ENCODE measurements at places on chromosomes 12 and 14. TPM values are rescaled to one million over a fixed set of nuclear protein-coding genes. Genes with fewer than 3 reads are reported as not detected.

GRCh38 chr12:22722081-22722480 is 97.1 kb downstream of the ETNK1 start:
- DNase-seq = no peak

GRCh38 chr14:102089621-102090343 is 2.9 kb upstream of the HSP90AA1 start:
- no peak for DNase-seq

DNA sequence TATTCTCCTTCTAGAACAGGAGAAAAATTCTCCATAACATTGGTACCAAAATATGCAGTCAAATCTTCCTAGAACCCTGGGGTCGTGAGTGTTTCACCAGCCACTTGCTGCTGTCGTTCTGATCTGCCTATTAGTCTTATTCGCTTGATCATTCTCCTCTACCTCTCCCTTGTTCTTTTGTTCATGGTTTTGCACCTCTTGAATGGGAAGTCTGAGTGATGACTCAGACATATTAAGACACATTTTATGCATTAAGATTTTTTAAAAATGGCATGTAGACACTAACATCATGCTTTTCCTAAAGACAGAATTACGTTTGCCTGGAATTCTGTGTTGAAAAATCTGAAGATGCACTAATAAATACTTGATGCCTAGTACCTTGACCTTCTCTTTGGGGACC is 159.2 kb upstream of the LRIG3 start:
- DNase-seq = no peak

GRCh38 chr14:96038558-96038919 is 623 bp upstream of the C14orf132 start:
- no peak for DNase-seq

TAS2R9 gene
- not detected for polyA plus RNA-seq

MEG3 gene
- 300 TPM for polyA plus RNA-seq
